NCI-H1930 (cell line): ENCODE measurements at places on chromosomes 13 and 19.

DNA sequence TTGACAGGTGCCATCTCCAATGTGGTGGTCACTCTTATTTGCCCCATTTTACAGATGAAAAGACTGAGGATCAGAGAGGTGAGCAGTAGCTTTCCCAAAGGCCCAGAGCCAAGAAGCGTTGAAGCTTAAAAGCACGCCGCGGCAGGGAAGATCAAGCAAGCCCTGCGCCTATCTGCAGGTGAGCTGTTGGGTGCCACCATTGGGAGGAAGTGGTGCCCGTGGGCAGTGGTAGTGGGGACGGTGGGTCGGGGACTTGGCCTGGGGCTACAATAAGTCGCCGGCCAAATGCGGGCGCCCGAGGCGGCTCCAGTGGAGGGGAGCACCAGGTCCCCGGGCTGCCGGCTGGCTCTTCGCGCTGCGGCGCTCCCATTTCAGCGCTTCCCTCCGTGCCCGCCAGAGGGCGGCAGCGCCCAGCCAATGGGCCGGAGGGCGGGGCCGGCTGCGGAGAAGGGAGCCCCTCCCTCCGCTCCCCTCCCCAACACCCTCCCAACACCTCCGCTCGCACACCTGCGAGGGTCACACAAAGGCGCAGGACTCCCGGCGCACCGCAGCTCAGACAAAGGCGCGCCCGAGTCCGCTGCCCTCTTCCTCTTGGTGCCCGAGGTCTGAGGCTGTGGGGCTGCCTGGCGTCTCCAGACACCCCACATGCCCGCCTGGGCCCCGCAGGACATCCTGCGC lies 744 bp upstream of the POU2F2 start:
- DNase-seq = peak; percentile 61

DNA sequence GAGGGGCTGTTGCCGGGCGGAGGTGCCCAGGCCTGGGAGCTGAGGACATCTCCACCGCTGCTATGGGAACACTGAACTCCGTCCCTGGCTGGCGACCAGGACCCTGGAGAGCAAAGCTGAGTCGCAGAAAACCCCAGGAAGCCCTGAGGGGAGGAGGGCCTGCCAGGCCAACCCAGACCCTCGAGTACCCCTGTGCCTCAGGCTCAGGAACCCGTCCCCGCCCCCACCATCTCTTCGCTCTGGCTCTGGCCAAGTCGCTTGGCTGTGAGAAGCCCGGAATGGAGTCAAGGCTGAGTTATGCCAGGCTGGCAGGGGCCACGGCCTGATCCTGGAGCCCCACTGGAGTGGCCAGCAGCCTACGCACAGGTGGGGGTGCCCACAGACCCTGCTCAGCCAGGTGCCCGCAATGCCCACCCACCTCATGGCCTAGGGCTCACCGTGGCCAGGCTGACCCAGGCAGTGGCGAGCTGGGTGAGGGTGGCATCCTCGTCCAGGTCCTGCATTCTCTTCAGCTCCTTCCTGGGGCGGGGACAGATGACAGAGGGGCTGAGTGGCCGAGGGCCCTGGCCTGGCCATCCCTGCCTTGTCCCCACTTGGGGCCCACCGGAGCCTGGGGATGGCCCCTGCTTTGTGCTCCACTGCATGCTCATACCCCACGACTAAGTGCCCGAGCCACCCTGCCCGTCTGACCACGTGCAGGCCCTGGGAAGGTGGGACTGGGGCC lies 8.5 kb upstream of the CERS1 start:
- DNase-seq = no peak

- DNase-seq = no peak
Observed at GRCh38 chr13:42745655-42746054, 35.7 kb upstream of the FAM216B start.

- no peak for DNase-seq
Observed at GRCh38 chr13:76769271-76769791, 116.9 kb downstream of the KCTD12 start.

DNA sequence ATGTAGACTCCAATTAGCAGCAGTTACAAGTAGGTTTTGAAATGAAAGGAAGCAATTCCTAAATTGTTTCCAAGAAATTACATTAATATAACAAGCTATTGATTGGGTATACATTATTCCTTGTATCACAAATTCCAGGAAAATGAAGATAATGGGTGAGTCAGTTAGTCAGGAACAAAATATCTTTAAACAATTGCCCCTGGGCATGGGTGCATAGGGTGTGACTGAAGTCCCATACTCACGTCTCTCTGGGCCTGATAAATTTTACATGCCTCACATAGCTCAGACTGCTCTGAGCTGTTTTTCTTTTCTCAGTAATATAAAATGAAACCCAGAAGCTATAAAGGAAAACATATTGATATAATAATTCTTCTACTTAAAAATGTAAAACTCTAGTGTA lies 87.8 kb downstream of the FNDC3A start:
- no peak for DNase-seq

- no peak for DNase-seq
Observed at GRCh38 chr19:21101521-21102242, 19.7 kb downstream of the ZNF714 start.

- DNase-seq = no peak
Observed at GRCh38 chr19:28217022-28217421, 995.9 kb downstream of the UQCRFS1 start.

GRCh38 chr13:58032676-58033460 lies 401.3 kb downstream of the PCDH17 start:
- DNase-seq = no peak

- no peak for DNase-seq
Observed at GRCh38 chr19:51166846-51167490, 24.9 kb downstream of the SIGLEC7 start.
